Left renal pelvis (tissue), 4 donors: ENCODE measurements at places on chromosomes 16 and 17.

GRCh38 chr17:30379303-30379902, 676 bp downstream of the CPD start:
- DNase-seq, result no peak

- DNase-seq, result no peak
Observed at GRCh38 chr16:74739275-74739674, 35.3 kb downstream of the FA2H start.

GRCh38 chr16:10655415-10655977, 39.2 kb downstream of the TEKT5 start:
- no peak for DNase-seq

DNA sequence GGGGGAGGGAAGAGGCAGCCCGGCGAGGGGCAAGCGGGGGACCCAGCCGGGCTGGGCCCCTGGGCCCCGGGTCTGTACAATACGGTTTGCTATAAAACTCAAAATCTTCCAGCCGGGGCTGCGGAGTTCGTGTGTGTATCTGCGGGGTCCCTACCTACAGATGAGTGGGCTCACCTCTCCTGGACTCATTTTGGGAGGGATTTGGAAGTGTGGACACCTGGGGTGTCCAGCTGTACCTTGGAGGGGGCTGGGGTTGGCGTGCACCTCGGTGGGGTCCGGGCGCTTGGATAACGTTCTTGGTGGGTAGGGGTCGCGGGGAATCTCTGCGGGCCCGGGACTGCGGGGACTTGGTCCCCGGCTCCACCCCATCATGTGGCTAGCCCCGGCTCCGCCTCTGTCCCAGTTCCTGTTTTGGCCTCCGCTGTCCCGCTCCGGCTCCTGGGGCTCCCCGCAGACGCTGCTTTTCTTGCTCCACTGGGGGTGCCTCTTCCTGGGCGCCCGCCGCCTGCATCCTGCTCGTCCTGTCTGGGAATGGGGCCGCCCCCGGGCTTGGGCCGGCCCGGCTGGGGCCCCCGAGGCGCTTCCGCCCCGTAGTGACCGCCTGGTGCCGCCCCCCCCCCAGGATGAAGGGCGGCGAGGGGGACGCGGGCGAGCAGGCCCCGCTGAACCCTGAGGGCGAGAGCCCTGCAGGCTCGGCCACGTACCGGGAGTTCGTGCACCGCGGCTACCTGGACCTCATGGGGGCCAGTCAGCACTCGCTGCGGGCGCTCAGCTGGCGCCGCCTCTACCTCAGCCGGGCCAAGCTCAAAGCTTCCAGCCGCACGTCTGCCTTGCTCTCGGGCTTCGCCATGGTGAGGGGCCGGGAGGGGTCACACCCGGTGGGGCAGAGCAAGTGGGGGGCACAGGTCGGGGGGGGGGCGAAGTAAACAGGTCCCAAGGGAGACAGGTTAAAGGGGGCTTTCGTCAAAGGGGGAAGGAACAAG, at the start of gene ORAI3:
TSS of gene ORAI3 (plus strand) at position 402 of the 983 bp plus-strand sequence. CDS start at position 624, 222 bp downstream.
- DNase-seq, result no peak

DNA sequence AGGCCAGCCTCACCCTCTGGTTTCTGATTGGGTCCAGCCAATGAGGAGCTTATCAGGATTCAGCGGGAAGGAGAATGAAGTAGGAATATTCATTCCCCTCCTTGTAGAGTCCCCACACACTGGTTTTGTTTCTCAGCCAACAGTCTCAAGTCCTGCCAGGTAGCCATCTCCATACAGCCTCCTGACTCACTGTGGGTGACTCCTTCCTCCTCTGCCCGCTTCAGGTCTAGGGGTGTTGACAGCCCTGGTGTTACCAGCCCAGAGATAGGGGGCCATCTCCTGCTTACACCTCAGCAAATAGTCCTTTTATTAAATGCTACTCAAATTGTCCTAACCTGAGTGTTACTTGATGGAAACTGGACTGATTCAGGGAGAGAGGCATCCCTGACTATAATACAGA, 4.0 kb upstream of the MFAP4 start:
- DNase-seq, result no peak

GRCh38 chr17:32529604-32530003, 42.8 kb downstream of the CDK5R1 start:
- DNase-seq, result no peak

DNA sequence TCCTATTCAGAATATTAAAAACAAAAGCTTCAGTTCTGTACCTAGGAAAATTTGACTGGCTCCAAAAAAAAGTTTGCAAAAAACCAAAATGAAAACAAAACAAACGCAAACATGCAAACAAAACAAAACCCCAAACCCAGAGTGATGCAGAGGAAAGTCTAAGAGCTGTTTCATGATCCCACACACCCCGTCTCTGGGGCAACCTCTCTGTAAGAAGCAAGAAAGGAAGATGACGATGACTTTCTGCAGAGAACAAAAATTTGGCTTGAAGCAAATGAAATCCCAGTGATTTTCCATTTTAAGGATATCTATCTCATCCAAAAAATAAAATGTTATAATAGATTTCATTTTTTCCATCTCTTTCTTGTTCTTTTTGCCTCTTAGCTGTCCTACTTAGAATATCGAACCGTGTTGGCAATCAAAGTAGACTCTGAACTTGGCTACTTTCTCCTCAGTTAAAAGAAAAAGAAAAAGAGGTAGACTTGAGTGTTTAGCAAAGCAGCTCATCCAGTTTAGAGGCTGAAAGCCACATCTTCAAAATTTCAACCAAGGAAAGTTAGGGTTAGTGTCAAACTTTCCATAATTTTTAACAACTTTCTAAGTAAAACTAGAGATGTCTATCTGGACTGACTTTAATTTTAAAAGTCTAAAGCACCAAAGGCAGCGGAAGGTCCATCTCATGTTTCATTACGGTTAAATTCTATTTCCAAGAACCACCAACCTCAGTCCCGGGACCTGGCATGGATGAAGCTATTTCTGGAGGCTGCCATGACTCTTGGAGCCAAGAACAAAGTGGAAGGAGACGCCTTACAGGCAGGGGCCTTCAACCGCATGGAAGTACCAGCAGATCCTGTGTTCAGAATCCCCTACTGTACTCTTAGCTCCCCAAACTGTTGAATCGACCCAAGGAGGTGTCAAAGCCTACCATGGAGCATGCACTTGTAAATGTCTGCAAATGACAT, 180.8 kb downstream of the XYLT1 start:
- DNase-seq, result no peak

DNA sequence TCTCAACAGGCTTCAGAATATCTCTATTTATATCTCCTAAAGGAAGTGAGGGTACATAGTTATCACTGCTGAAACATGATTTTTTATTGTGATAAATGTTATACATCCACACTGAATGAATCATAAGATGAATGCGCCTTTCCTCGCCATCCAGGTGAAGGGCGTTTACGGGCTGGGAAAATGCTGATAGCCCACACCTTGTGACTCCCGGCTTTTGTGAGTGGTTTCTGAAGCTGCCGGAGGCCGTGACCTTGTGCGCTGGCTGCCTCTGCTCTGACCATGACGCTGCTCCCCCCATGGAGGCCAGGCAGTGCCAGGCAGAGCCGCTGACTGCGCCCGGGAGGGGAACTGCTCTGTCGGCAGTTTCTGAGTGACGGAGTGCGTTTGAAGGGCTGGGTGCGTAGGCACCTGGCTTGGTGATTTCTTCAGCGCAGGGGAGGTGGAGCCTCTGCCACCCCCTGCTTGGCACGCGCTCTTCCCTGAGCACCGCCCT, 97.2 kb downstream of the RAP1GAP2 start:
- DNase-seq, result no peak

- DNase-seq, result no peak
Observed at GRCh38 chr16:57093666-57094564, 1.5 kb downstream of the CPNE2 start.

- DNase-seq, result no peak
Observed at GRCh38 chr16:77951788-77952187, 70.6 kb upstream of the CLEC3A start.

GRCh38 chr17:3927628-3928340, 11.5 kb upstream of the P2RX1 start:
- DNase-seq, result no peak

- DNase-seq, result no peak
Observed at GRCh38 chr17:8703001-8703400, 41.6 kb downstream of the CCDC42 start.
